ENCODE measurements at places on chromosomes 16 and 17. TPM values are rescaled to one million over a fixed set of nuclear protein-coding genes. Genes with fewer than 3 reads are reported as not detected.

The SBK1 gene
- total RNA-seq, result 0.23 TPM

The FAM234A gene
- total RNA-seq, result 112 TPM

The PDIA2 gene
- total RNA-seq, result not detected

The TPSD1 gene
- not detected for total RNA-seq

The TBC1D3 gene
- not detected for total RNA-seq

The PPL gene
- 0.18 TPM for total RNA-seq

The TMEM92 gene
- 0.12 TPM for total RNA-seq

The TNFRSF12A gene
- total RNA-seq, result 202 TPM

The ZNF750 gene
- total RNA-seq, result 0.68 TPM

The TBC1D3L gene
- 3.7 TPM for total RNA-seq

The SMARCE1 gene
- 106 TPM for total RNA-seq

The CFAP119 gene
- total RNA-seq, result 6.5 TPM

The CACNG5 gene
- not detected for total RNA-seq

The ALDH3A1 gene
- total RNA-seq, result not detected

The C17orf113 gene
- total RNA-seq, result not detected

The ALOXE3 gene
- not detected for total RNA-seq

The G6PC1 gene
- total RNA-seq, result not detected

The CD300LF gene
- total RNA-seq, result not detected

The CDH3 gene
- total RNA-seq, result 8.6 TPM

The NEUROD2 gene
- not detected for total RNA-seq

The HOXB3 gene
- total RNA-seq, result 17.7 TPM

The TMED6 gene
- total RNA-seq, result not detected

The OR4D1 gene
- not detected for total RNA-seq

The UTS2R gene
- total RNA-seq, result not detected

The KRTAP2-2 gene
- total RNA-seq, result not detected

The EFCAB5 gene
- 0.53 TPM for total RNA-seq

The WFIKKN1 gene
- 0.06 TPM for total RNA-seq

The ZNF646 gene
- total RNA-seq, result 22.1 TPM

The TMIGD1 gene
- not detected for total RNA-seq

The CEP295NL gene
- 1.0 TPM for total RNA-seq

The TELO2 gene
- 17.3 TPM for total RNA-seq

The TMEM238L gene
- total RNA-seq, result not detected

The ITGAL gene
- not detected for total RNA-seq

The CFAP97D1 gene
- total RNA-seq, result not detected

The QPRT gene
- total RNA-seq, result 6.0 TPM

The TP53TG3C gene
- total RNA-seq, result not detected

The TP53TG3 gene
- not detected for total RNA-seq

Measured in glomerular endothelial cell (primary cell).